GM04503 (cell line): ENCODE measurements at places on chromosomes 2 and 18.

DNA sequence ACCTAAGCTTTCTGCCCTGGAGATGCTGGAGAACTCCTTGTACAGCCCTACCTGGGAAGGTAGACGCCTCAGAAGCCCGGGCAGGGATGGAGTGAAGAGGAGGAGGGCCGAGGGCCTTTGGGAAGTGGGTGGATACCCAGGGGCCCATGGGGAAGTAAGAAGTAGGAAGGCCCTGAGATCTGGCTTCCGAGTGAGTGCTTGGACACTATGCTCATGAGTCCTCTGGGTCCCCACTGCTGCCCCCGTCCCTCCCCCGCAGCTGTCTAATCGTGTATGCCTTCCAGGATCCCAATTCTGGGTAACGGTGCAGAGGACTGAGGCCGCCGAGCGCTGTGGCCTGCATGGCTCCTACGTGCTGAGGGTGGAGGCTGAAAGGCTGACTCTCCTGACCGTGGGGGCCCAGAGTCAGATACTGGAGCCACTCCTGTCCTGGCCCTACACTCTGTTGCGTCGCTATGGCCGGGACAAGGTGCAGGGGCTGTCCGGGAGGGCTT is 1.1 kb downstream of the DOK1 start:
- no peak for DNase-seq

DNA sequence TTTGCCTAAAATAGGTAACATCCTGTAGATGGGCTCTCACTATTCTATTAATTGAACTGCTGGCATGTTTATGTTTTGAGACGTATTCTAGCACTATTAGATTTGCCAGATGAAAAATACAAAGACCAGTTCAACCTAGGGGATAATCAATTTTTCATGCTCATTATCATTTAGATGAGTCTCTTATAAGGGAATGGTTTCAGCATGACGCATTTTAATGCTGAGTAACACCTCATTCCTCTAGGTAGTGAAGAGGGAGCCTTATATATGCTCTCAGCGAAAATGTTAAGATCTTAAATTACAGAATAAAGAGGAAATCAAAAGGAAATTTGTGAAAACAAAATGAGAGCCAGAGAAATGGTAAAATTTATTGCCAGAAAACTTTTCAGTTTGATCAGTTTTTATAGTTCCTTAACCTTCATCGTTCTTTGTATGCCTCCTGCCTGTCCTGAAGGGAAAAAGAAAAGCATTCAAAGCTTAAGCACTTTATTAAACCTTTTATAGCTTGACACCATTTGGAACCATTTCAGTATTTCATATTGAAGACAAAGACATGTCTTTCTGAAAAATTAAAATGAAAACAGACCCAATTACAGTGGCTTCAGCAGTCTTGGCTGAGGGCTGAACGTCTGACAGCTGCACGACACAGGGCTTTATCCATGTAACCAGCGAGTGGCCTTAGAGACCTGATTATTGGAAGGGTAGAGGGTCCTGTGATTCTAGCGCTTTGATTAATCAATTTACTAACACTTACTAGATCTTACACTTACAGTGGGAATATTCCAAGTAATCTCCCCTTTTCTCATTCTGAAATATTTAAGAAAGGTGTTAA is 112.8 kb downstream of the ADCYAP1 start:
- DNase-seq: no peak

DNA sequence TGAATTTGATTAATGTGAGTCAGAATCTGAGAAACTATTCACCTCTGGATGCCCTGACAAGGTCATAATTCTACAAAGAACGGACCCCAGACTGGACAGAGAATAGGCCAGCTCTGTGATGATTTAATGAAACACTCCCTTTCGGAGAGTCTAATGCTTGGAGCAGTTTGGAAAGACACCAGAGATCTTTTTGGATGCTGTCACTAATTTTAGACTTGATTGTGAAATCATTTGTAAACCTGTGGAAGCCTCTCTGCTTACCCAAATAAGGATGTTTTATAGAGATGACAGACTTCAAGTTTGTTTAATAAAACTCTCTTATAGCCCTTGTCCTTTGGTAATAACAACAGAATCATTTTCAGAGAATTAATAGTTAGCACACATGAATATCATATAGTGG is 83.5 kb downstream of the MYL12B start:
- DNase-seq: no peak

DNA sequence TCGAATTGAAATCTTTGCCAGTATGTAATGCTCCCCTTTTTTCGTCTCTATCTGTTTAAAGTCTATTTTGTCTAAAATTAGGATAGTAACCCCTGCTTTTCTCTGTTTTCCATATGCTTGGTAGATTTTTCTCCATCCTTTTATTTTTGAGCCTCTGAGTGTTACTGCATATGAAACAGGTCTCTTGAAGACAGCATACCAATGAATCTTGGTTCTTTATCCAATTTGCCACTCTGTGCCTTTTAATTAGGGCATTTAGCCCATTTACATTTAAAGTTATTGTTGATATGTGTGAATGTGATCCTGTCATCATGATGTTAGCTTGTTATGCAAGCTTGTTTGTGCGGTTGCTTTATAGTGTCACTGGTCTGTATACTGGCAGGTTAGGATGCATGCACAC is 490.8 kb upstream of the VWC2L start:
- DNase-seq: no peak

DNA sequence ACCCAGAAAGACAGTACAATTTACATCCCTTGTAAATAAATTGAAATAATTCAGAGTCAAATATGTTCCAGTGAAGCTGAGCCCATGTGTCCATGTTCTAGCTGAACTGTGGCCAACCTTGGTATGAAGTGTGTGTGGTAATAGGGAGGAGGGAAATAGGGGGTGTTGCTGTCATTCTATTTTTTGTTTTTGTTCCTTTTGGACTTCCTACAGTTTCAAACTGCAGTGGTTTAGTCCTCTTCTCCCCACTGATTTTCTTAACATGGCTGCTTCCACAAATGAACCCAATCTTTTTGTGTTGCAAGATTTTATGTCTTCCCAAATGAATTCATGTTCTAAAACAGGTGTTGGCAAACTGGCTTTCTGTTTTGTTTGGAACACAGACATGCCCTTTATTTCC is 156.9 kb downstream of the CCBE1 start:
- DNase-seq: no peak

DNA sequence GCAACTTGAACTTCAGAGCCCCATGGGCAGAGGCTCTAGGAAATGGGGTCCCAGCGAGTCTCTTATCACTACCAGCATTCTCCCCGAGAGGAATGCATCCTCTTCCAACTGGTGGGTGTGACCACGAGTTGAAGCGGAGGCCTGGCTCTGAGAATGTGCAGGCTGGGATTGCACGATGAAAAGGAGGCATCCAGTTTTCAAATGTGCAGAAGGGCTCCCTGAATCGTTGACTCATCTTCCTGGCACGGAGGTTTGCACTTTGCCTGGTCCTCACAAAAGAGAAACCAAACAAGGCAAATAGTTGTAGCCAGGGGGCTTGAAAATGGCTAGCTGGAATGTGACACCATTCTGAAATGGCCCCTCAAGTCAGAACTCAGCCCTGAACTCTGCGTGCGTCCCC is 216.7 kb downstream of the GLI2 start:
- no peak for DNase-seq

DNA sequence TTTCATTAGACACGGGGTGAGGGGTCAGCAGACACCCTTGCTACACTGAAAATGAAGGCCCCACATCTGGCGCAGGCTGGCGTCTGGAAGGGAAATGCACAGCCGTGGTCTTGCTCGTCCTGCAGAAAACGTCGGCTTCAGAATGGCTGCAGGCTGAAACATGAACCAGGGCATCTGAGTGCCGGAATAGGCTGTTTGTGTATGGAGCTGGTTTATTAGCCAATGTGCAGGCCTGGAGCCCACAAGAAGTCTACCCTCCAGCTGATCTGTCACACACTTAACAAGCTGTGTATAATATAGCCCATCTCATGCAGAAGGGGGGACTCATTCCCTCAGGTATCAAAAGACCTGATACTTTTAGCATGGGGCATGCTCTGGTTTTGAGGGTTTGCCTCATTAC is 153.4 kb upstream of the SOX11 start:
- no peak for DNase-seq

DNA sequence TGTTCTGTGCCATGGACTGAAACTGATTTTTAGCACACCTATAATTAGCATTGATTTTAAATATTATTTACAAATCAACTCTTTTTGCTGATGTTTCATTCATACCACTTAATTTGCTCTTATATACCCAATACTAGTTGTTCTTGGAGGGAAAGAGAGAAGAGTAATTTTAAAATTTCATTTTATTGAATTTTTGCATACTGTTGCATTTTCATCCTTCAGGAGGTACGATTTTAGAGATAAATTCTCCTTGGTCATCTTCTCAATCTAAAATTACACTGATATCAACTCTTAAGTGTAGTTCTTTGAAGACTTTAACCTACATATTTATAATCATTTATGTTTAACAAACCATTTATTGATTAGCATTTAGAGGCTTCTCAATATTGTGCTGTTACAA is 71.0 kb downstream of the SLC4A10 start:
- DNase-seq: no peak

GRCh38 chr2:64090264-64090663 is 54.0 kb downstream of the PELI1 start:
- DNase-seq: no peak
